ENCODE measurements at places on chromosomes 6 and 20.

DNA sequence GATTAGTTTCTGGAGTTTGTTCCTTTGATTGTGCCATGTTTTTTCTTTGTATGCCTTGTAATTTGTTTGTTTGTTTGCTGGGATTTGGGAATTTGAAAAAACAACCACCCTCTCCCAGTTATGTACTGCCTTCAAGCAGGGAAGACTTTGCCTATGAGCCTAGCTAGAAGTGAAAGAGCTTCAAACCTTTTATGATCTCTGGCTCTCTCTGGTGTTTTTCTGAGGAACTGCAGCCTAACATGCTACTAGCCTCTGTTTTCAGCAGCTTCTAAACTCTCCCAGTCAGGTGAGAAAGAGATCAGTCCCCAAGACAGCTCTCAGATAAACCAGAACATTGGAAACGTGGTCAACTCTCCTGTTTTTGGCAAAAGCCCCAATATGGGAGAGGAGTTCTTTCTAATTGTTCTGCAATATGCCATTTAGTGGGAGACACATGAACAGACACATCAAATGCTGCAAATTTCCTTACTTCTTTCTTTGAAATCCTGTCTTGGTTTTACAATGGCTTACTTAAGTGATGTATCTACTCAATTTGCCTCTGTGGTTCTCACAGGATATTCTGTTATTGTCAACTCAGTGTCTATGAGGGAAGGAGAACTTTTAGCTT is 58.9 kb upstream of the SERINC1 start:
- peak; percentile 18 for DNase-seq

DNA sequence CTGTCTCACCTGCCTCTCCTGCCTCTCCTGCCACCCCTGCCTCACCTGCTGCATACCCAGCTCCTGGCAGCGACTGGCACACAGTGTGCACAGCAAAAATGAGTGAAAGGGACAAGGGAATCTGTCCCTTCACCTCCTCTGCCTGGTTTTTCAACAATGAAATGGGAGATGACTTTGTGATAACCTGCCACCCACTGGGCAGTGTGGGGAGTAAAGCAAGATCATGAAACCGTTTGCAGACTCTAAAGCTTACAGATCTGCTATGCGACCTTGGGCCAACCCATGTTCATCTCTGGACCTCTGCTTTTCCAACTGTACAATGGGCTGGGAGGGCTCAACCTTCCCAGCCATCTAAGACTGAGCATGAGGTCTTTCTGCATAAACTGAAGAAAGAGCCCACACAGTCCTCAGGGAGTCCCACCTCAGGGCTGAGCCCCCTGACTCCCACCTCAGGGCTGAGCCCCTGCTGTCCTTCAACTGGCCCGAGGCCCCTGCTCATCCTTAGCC is 81.1 kb downstream of the RIPOR3 start:
- DNase-seq = no peak

DNA sequence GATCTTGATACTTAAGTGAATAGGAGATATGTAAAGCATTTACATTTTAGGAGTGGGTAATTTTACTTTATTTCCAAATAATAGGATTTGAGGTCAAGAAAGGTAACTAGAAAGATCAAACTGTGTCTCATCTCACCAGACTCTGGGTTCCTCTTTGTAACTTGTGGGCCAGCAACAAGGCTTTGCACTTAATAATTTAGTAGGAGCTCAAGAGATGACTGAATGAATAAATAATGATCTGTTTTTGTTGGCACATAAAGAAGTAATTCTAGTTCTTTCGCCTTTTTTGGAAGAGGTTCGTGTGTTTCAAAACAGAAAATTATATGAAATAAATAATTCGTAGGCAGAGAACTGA is 67.4 kb upstream of the FABP7 start:
- no peak for DNase-seq

DNA sequence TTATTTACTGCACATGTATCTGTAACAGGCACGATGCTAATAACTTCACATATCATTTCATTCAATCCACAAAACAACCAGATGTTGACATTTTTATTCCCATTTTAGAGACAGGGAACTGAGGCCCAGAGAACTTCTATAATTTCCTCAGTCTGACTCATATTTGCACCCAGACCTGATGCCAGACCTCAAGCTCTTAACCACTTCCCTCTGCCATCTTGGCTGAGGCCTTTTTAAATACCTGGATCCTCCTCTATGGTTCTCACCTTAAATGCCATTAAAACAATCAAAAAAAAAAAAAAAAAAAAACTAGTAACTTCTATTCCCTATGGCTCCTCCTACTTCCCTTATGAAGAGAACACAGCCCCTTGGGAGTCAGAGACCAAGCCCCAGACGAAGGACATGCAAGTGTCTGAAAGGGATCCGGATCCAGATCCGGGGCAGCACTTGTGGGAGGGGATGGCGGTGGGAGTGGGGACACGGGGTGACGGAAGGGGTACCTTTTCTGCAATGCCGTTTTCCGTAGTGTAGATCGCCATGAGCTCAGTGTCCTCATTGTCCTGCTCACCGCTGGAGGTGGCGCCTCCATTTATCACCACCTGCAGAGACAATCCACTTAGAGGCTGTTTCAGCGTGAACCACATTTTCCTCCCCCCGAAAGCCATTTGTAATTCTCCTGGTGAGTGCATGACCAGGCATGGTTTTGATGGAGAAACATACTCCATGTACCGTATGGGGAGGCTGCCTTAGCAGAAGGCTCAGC is 88.7 kb downstream of the SLC23A2 start:
- no peak for DNase-seq

DNA sequence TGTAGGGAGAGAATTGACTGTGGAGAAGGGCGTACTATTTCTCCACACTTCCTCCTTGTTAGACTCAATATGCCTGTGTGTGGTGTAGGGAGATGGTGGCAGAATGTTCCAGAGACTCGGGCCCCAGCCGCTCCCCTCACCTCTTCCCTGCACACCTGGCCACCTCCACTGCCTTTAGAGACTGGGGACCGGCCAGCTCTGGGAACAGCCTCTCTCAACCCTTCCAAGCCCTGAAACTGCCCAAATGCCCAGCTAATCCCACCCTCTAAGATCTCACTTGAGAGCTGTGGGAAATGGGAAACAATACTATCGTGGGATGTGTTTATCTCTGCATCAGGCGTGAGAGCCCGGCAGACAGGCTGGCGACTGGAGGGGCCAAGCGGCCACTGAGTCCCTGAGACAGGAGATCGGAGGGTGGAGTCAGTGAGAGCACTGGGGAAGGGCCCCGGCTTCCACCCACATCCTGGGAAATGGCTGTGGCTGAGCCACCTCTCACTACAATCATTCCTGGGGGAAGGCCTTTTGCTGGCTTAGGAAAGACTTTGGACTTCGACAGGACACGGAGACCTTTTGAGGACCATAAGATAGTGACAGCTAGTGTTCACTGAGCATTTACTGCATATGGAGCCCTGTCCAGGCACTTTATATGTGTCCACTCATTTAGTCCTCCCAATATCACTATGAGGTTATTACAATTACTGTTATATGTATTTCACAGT is 31.0 kb upstream of the MRPS18A start:
- no peak for DNase-seq

DNA sequence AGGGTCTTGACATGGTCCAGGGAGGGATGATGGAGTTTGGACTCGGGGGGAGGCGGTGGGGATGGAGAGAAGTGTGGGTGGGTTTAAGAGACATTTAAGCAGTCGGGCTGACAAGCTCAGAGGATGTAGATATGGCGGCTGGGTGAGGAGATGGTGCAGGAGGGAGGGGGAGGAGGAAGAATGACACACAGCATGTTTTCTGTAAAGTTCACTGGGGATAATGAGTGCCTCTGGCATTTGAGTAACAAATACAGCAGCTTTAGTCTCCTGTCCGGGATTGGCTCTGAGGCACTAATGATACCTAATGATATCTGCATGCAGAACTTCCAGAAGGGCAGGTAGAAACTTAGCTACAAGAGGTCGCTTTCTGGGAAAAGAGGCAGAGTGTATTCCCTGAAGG is 107.8 kb downstream of the DHX35 start:
- DNase-seq = no peak

DNA sequence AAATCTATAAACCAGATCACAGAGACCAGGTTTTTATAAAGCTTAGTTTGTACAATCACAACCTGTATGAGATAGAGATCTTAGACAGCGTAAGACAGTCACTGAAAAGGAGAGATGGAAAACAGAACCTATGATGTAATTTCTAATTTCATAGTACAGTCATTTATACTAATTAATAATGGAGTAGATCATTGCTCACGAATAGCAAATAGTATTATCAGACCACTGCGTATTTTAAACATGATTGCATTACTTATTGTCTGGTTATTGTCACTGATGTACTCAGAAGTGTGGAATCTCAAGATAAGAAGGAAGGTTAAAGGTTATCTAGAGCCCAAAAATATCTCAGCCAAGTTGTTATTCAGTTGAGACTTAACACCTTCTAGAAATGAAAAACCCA is 115.6 kb downstream of the KHDC1L start:
- no peak for DNase-seq

- DNase-seq = no peak
Observed at GRCh38 chr6:43014434-43014909, 423 bp downstream of the KLHDC3 start.

- DNase-seq = no peak
Observed at GRCh38 chr6:70672549-70672948, 4.9 kb downstream of the SMAP1 start.
